Stimulated activated CD4-positive, alpha-beta T cell treated with anti-CD3 and anti-CD28 coated beads, Interleukin-1b, Interleukin-23, amount 100 ng/mL, for 1 hour (primary cell): ENCODE measurements at places on chromosomes 2 and 18.

- DNase-seq: no peak
Observed at GRCh38 chr2:241173557-241173956, 14.9 kb upstream of the ANO7 start.

DNA sequence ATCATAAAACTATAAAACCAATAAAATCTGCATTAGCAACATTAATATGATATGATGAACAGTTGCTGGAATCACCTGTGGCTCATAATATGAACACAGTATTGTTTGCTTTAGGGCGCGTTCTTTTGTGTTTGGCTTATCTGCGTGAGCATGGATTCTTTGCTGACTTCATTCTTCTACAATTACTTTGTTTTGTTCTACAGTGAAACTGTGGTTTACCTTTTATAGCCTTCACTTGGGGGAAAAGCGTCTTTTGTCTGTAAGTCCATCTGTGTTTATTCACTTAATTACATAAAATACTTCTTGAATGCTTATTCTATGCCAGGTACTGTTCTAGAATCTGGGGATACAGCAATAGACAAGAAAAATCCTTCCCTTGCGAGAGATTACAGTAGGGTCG is 74.0 kb upstream of the SEC11C start:
- DNase-seq: no peak

GRCh38 chr18:21761471-21762115 is 21.0 kb downstream of the MIB1 start:
- no peak for DNase-seq

- DNase-seq: peak; percentile 22
Observed at GRCh38 chr18:9475643-9476591, 604 bp downstream of the RALBP1 start.

- DNase-seq: no peak
Observed at GRCh38 chr2:153072077-153072476, 353.7 kb downstream of the ARL6IP6 start.

DNA sequence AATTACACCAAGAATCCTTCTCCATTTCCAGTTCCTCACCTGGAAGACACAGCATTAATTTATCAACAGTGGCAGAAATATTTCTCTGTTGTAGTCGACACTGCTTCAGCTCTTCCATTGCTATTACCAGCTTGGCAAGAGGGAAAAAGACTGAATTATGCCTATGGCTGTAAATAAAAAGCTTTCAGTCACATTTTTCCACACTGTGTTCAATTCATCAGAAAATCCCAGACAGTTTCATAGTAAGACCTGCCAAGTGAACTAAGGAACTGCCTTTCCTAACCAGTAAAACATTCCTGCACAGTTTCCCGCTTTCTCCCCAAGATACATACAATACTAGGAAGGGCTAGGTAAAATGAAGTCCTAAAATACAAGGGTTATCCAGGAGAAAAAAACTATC is 94.7 kb downstream of the EXOC6B start:
- no peak for DNase-seq

- no peak for DNase-seq
Observed at GRCh38 chr2:220513573-220514288, 886.3 kb downstream of the SLC4A3 start.
